HCT116 (cell line): ENCODE measurements at places on chromosomes 7 and 10.

DNA sequence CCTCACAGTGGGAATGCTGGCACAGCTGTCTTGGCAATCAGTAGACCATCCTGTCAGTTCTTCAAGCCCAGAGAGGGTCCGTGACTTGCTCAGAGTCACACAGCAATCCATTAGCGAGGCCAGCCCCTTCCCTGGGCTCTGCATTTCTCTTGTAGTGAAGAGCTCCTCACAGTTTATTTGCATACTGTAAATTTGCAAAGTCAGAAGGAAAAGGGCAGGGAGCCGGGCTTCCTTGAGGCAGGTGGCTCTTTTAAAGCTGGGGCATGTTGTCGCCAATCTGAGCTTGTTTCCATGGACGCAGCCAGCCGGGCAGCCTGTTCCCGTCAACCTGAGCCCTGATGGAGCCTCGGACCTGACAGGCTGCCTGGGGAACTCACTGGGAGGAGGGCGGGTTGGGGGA is 123.4 kb downstream of the CUX1 start:
- DNase-seq: no peak

DNA sequence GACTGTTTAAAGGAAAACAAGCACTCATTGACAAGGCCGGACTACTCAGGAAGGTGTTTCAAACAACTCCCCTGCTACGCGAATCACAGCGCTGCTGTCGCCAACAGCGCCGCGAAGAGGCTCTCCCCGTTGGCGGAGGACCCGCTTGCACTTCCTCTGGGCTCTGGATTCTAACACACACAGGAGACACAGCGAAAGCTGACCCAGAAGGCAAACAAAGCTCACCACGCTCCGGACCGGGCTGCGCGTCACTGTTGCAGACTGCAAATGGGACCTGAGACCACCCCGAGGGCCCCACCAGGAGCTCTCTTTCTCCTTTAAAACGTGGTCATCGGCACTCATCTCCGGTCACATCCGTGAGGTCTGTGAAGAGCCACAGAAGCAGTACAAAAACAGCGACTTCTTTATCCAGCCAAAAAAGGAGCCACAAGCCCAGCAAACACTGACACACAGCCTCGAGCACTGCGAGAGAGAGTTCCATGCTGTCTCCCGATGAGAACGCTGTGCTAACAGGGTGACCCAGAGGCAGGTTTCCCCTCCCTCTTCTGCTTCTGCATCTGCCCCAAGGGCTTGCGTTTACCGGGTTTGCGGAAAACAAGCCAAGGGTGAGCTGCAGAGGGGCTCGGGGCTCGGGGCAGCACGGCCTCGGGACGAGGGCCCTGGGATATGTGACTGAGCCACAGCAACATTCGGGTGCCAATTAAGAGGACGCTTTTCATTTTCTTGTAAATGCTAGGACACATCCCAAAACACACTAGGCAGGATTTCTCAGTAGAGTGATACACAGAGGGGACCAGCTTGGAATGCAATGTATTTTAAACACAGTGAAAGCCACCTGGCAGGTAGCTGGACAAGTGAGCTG is 41.3 kb downstream of the AMZ1 start:
- DNase-seq: no peak

DNA sequence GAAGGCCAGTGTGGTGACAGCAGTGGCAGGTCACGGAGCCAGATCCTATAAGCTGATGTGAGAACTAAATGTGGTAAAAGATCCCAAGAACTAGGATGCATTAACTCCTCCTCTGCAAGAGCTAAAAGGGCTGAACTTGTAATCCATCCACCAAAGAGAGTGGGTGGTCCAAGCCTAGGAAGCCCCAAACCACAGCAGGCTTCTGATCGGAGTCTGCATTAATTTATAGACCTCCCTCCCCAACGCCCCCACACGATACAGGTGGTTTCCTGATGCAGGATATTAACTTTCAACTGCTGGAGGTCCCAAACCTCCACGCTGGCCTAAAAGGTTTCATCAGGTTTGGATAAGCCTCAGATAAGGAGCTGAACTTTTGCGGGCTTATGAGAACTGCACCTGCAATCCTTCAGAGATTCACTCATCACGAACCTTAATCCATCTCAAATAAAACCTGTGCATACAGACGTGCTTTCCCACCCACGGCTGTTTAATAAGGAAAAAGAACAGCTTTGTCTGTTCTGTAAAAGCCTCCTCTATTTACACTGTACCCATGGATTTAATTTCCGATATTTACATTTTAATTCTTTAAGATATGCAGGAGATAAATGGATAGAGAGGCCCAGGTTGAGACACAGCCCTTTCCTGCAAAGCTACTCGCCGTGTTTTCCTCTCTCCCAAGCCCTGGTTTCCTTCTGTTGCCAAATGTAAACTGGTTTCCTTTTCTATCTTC is 74.9 kb downstream of the GFRA1 start:
- DNase-seq: no peak

DNA sequence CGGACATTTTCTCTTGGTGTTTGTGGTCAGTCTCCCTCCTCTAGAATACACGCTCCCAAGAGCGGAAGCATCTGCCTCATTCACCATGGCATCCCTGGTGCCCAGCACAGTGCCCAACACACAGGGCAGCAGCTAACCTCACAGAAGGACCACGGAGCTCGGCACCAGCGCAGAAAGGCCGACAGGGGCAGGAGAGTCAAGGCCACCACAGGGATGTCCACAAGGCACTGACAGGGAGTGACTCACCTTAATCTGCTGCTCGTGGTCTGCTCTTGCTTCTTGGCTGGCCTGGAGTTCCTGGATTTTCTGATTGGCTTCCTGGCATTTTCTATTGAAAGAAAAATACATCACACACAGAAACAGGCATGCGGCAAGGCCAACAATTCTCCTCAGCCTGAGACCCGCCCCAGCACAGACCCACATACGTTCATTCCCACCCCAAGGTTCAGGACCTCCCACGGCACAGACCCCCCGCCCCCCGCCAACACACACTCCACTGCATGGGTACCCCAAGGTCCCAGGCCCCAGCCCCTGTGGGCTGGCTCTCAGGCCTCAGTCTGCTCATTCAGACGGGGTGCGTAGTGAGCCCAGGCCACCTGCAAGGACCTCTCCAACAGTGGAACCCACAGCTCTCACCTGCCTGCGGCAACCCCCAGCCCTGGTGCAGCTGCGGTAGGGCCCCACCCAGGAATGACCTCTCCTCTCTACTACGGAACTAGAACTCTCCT is 14.9 kb downstream of the MAD1L1 start:
- no peak for DNase-seq

GRCh38 chr7:4020086-4020485 is 662.0 kb upstream of the FOXK1 start:
- no peak for DNase-seq
